ENCODE measurements at places on chromosomes 2 and 18. TPM values are rescaled to one million over a fixed set of nuclear protein-coding genes. Genes with fewer than 3 reads are reported as not detected.

DNA sequence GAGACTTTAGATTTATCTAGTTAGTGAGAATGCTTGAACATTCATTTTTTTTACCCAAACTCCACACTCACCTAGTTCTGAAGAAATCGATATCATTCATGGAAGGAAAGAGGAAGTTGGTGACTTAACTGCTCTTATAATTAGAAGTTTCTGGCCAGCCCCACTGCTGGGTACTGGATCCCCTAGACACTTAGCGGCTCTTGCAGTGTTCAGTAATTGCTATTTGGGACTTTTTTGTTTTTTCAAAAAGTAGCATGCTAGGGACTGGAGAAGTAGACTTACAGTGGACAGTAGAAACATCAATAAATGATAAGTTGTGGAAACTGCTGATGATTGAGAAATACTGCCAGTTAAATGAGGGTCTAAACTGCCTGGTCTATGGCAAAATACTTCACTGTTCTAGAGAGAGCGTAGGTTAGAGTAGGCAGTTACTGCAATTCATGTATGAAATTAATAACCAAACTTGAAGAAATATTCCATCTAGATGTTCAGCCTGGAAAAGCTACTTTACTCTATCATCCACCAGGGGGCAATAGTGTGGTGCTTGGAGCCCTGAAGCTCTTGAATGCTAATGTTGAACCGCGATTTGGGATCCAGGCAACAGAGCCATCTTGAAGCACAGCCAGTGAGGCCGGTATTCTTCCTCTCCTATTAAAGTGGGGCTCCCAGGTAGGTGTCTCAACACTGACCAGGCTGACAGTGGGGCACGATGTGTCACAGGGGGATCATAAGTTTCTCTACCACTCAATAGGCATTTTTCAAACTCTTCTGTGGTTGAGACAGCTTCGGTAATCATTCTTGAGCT lies 146.1 kb upstream of the SESTD1 start:
- peak; percentile 38 for DNase-seq

- DNase-seq = no peak
Measured at GRCh38 chr2:43034242-43034619, 192.2 kb downstream of the ZFP36L2 start.

DNA sequence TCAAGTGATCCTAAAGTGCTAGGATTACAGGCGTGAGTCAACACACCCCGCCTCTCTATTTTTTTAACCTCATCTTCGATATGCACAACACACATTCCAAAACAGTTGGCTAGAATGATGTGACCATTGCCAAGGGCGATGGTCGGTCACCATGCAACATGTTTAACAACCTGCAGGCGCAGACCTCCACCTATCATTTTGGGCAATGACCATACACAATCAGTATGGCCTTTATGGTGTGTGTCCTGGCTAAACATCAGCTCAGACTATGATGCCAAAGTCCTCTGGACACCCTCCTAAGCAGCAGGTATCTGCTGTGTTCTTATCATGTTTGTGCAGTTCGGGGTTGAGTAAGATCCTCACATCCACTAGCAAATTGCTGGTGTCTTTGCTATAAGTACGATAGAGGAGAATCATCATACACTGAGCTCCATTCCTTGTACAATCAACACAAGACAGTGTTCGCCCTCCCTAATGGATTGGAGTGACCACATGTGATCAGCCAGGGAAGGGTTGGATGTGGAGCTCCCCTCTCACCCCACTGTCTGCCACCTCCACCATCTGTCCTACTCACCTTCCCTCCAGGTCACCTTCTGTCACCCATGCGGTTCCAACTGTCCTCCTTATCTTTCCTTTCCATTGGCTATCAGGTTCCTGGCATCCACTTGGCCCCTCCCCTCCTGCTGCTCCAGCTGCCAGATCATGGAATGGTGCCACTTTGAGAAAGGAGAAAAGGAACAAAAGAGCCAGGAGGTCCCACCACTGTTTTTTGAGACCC lies 7.9 kb upstream of the RNF152 start:
- no peak for DNase-seq

DNA sequence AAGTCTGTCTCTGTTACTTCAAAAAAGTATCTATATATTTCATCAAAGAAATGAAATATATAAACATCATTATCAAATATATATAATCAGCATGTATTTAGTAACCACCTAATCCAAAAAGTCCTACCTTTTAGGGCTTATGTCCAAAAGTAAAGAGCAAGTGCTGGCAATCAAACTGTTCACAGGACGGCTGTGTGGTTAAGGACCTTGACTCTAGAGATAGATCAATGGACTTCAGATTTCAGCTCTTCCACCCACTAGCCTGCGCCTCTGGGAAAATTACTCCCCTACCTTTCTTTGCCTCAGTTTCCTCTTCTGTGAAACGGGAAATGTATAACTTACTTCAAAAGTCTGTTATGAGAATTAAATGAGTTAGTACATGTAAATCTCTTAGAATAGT lies 29.4 kb downstream of the SATB2 start:
- DNase-seq = no peak

- no peak for DNase-seq
Measured at GRCh38 chr2:12539776-12540562, 176.8 kb upstream of the TRIB2 start.

GRCh38 chr2:85865539-85866164 lies 23.1 kb downstream of the ST3GAL5 start:
- no peak for DNase-seq

DNA sequence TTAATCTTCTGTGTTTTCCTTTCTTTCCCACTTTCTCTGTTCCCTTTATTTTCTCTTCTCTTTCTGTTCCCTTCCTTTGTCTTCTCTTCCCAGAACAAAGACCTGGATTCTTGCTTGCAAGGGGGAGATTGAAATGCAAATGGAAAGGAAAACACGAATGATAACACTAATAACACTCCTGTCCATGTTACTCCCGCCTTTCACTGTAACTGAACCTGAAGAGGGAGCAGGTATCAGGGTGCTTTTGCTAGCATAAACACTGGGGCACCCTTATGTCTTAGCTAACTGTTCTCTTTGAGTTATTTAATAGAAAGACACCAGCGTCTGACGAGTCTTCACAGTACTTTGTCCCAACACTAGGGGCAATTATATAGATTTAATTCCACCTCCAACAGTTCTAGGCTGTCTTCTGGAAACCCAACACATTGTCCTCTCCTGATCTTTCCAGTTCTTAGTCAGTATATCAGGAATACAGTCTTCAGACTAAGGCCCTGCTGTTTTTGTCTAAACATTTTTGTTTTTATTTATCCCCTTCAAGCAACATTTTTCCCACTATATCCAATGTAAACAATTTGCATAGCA lies 99.2 kb downstream of the PTPRM start:
- no peak for DNase-seq

DNA sequence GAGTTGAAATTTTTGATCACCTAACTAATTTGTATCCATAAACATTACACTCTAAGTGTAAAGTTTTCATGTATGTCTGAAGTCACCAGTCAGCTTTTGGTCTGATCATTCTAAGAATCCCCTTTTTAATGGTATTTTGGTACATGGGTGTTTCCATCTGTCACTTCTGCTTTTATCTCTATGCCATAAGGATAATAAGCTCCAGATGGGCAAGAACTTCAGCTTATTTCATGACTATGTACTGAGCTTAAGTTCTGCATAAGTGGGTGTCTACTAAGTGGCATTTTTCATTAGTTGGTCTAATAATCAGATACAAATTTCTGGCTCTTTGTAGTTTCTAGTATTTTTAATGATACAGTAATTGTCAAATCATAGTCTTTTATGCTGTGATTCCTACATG lies 20.4 kb downstream of the UBXN4 start:
- no peak for DNase-seq

GRCh38 chr2:75728614-75729419 lies 18.1 kb upstream of the GCFC2 start:
- DNase-seq = no peak

DNA sequence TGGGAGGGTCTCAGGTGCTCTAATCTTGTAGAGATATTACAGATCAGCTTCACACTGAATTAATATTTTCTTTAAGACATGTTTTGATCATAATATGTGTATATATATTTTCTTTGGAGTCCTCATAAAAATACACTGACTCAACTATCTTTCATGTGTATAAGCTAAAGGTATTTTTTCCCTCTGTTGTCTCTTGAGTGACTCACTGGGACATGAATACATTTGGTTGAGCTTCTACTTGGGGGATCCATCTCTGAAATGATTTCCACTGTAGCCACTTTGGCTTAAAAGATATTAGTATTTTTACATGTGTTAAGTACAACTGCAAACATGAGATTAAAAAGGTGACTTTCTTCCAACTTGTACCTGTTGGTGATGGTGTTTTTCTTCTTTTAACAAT lies 140.8 kb downstream of the TTN start:
- no peak for DNase-seq

DNA sequence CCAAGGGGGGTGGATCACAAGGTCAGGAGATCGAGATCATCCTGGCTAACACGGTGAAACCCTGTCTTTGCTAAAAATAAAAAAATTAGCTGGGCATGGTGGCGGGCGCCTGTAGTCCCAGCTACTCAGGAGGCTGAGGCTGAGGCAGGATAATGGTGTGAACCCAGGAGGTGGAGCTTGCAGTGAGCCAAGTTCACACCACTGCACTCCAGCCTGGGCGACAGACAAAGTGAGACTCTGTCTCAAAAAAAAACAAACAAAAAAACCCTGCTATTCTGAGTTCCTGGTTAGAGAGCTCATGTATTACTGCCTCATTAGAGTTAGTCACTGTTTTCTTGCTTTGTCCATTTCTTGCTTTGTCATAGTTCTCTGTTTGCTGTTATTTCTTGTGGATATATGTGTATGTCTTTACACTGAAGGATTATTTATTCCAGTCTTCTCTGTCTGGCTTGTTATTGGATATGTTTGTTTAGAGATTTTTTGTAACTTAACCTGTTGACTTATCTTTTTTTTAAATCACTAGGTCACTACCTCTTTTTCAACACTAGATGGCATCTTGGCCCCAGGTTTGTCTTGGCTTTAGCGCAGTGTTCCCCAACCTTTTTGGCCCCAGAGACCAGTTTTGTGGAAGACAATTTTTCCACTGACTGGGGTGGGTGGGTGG lies 17.0 kb downstream of the TTLL4 start:
- DNase-seq = no peak

GRCh38 chr2:182682210-182682609 lies 33.8 kb upstream of the DNAJC10 start:
- DNase-seq = no peak

DNA sequence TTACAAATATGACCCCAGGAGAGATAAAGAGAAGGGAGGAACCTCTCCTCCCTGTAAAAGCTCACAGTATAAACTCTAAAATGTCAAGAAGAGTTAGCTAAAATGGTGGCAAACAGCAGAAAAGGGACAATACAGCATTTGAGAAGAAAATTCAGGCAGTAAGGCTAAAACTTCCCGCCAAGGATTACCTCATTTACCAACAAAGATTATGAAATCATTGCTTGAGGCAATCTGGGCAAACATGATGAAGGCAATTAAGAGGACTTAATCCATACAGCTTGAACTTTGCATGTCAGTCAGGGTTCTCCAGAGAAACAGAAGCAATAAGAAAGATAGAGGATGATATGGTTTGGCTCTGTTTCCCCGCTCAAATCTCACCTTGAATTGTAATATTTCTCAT lies 81.4 kb downstream of the CMPK2 start:
- DNase-seq = no peak

DNA sequence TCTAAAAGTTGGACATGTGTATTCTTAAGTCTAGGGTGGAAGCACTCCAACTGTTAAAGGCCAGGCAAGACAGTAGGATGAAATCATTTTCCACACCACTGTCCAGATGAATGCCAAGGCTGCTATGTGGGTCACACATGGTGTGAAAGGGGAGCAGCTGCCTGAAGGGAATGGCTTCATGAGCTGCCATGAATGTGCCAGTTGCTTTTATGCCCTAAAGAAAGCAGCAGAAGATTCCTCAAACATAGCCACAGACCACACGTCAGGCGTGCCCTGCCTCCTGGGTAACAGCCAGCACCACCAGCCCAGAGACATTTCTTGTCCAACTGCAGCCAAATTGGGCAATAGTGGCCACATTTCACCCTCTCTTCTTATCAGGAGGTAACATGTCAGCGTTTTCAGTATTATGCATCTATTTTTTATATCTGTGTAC lies 130.2 kb downstream of the MTCL1 start:
- DNase-seq = no peak

GRCh38 chr2:66805016-66805865 lies 370.3 kb downstream of the MEIS1 start:
- no peak for DNase-seq

GRCh38 chr2:223282221-223282620 lies 230.2 kb downstream of the KCNE4 start:
- DNase-seq = no peak

GRCh38 chr2:69092857-69093256 lies 79.9 kb downstream of the ANTXR1 start:
- no peak for DNase-seq

DNA sequence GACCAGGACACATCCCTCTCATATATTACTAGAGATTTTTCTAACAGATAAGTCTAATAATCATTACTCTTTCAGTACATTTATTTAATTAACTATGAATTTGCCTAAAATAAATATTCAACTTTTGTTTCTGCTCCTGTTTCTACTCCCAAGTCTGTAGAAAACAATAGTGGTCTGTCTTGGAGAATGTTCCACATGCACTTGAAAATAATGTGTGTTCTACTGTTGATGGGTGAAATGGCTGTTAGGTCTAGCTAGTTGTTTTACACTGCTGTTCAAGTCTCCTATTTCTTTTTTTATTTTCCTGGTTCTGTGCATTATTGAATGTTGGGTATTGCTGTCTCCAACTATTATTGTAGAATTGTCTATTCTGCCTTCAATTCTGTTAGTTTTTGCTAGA lies 47.2 kb downstream of the SPOPL start:
- no peak for DNase-seq

The RNF144A gene
- total RNA-seq = 13.9 TPM

The CTAGE1 gene
- not detected for total RNA-seq

The KCNG3 gene
- 2.7 TPM for total RNA-seq

The NEMP2 gene
- 3.6 TPM for total RNA-seq

The CYRIA gene
- total RNA-seq = 3.8 TPM

The TGIF1 gene
- 68.0 TPM for total RNA-seq

The EDAR gene
- total RNA-seq = 1.1 TPM

The CIDEA gene
- not detected for total RNA-seq

The FHOD3 gene
- total RNA-seq = 4.1 TPM

The LONRF2 gene
- 1.7 TPM for total RNA-seq

The DSEL gene
- total RNA-seq = 0.72 TPM
